ENCODE measurements at places on chromosomes 16 and 17. TPM values are rescaled to one million over a fixed set of nuclear protein-coding genes. Genes with fewer than 3 reads are reported as not detected.
A peak's percentile ranks its signal among the peaks of the same experiment; 100 is the strongest.

Gene FOXN1
- total RNA-seq = not detected

Gene LDHD
- 1.1 TPM for total RNA-seq

DNA sequence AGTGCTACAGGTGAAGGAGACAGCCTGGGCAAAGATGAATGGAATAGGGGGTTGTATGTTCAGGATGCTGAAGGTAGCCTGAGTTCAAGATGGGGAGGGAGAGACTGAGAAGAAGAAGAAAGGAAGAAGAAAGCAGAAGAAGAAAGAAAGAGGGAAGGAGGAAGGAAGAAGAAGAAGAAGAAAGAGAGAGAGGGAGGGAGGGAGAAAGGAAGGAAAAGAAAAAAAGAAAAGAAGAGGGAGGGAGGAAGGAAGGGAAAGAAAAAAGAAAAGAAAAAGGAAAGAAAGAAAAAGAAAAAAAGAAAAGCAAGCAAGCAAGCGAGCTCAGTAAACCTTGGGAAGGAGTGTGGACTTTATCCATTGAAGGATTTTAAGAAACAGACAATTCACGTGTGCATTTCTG lies 7.8 kb downstream of the CCDC42 start:
- H3K4me1 ChIP-seq = no peaks in the 10 kb centered on the region
- no peak for DNase-seq
- H3K27me3 ChIP-seq = peaks cover 34% of the 10 kb centered on the region
- H3K36me3 ChIP-seq = no peaks in the 10 kb centered on the region
- H3K27ac ChIP-seq = no peak overlapping the region

DNA sequence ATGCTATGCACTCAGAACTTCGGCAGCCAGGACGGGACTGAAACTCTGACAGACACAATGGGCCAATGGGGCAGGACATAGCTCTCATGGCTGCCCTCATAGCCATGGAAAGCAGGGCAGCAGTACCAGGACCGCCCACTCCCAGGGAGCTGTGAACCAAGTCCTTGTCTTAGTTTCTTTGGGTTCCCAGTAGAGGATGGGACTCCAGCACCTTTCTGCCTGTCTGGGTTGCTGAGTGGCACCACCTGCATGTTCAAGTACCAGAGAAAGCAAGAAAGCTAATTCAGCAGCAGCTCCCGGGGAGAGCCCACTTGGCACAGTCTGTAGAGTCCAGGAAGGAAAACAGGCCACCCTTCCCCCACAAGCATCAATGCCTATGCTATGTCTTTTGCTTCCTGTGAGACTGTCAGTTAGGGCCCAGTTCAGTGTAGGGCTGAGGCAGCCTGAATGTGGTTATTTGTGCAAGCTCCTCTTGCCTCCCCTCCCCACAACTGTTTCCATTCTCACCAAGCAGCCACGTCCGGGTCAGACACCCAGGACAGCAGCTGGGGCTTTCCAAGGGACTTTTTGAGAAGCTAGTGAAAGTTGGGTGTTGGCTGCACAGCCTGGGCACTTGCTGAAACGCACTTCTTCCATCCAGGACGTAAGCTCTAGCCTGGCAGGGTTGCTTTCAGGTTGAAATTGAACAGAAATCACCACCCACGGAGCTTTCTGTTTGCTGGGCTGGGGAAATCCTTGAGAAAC lies 7.8 kb downstream of the SUPT4H1 start:
- no peak overlapping the region for H3K4me3 ChIP-seq
- H3K4me1 ChIP-seq = no peaks in the 10 kb centered on the region
- no peaks in the 10 kb centered on the region for H3K27me3 ChIP-seq
- no peak for DNase-seq
- H3K27ac ChIP-seq = no peak overlapping the region
- H3K36me3 ChIP-seq = peaks cover 25% of the 10 kb centered on the region

DNA sequence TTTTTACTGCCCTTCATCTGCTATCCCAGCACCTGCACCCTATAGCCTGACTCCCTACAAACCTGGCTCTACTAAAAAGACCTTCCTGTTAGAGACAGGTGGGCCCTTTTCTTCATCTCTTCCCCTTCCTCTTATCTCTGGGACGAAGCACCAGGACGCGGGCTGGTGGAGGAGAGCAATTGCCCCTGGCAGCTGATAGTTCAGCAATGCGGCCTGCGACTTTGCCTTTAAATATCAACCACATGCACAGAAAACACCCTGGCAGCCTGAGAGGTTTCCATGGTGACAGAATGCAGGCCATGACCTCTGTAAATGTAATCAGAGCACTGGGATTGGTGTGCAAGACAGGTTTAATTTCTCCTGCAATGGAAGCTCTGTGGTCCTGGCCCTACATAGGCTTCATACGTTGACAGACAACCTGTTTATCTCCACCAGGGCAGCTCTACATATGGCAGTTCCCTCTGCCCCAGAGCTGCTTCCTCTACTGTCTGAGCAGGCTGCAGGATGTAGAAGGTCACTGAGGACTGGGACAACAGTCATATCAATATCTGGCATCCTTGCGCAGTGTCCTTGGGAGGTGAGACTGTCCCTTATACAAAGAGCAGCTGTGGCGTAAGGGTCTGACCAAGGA lies 10.0 kb upstream of the SKAP1 start:
- no peaks in the 10 kb centered on the region for H3K36me3 ChIP-seq
- no peaks in the 10 kb centered on the region for H3K4me1 ChIP-seq

DNA sequence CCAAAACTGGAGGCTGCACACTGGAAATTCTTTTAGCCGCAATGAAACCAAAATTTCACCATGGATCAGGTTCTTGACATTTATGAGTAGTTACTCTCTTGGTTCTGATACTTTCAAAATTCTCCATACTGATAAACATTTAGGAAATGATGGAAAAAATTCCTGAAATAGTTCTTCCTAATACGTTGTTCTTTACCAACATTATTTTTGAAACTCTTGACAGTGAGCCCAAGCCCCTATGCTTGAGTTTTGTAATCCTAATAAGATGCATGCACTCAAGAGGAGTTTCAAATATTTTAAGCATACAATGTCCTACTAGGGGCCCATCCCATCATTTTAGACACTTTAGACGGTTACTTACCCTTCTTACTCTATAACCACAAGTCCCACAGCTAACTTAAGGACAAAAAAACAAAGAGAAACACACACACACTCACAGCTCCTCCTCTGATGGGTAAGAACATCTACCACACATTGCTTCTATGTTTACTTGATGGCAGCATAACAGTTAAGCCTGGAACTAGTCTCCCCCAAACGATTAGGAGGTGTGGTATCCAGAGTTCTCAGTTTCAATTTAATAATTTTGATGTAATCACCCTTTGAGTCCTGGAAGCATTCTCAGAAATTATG lies 3.7 kb downstream of the VEZF1 start:
- H3K27me3 ChIP-seq = no peaks in the 10 kb centered on the region
- H3K27ac ChIP-seq = peak overlapping the region; percentile 77
- no peak for DNase-seq
- H3K4me1 ChIP-seq = peaks cover 29% of the 10 kb centered on the region

- no peak overlapping the region for H3K27ac ChIP-seq
- no peaks in the 10 kb centered on the region for H3K4me1 ChIP-seq
- no peaks in the 10 kb centered on the region for H3K36me3 ChIP-seq
- H3K4me3 ChIP-seq = no peak overlapping the region
- peaks cover 66% of the 10 kb centered on the region for H3K27me3 ChIP-seq
Observed at GRCh38 chr16:87687126-87687910, 78.5 kb downstream of the KLHDC4 start.

Gene TPSG1
- not detected for total RNA-seq

GRCh38 chr16:1533443-1533951 lies at the start of gene TMEM204:
Gene TMEM204 (plus strand): TSS chr16:1533666. CDS start chr16:1534276, 610 bp downstream.
- no peak for DNase-seq
- H3K27ac ChIP-seq = no peak within 1 kb of the TSS
- no peaks in the 10 kb centered on the region for H3K36me3 ChIP-seq
- no peak within 1 kb of the TSS for H3K4me3 ChIP-seq
- H3K4me1 ChIP-seq = no peaks in the 10 kb centered on the region

DNA sequence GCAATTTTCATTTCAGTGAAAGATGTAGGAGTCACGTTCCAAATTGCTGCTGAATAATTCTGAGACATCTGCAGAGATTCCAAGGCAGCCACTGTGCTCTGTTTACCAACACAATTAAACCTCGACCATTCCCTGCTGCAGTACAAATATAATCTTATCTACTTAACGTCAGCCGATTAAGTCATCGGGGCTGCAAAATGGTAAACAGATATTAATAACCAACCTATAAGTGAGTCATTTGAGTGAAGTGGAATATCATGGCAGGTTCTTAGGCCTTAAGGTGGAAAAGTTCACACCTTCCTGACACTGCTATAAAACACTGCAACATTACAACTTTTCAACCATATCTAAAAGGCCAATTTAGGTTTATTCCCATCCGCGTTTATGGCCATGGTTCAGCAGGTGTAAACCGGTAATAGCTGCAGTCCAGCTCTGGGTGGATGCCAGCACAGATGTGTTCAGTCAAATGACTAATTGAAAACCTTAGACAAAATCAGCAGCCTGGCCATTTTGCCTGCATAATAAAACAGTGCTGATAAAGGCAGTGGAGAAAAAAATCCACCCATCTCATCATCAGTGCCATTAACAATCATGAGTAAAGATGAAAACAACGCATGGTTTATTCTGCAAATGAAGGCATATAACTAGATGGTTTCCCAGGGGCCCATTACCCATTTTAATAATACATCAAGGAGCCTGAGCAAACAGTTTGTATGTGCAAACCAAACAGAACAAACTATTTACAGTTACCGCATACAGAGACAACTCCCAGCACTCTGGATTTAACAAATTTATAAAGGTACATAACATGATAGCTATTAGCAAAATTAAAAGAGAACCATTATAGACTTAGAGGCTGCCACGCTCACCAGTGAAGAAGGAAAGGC lies 202.9 kb upstream of the IRX3 start:
- H3K36me3 ChIP-seq = no peaks in the 10 kb centered on the region
- no peaks in the 10 kb centered on the region for H3K27me3 ChIP-seq
- DNase-seq = peak; percentile 48
- peaks cover 10% of the 10 kb centered on the region for H3K4me1 ChIP-seq

DNA sequence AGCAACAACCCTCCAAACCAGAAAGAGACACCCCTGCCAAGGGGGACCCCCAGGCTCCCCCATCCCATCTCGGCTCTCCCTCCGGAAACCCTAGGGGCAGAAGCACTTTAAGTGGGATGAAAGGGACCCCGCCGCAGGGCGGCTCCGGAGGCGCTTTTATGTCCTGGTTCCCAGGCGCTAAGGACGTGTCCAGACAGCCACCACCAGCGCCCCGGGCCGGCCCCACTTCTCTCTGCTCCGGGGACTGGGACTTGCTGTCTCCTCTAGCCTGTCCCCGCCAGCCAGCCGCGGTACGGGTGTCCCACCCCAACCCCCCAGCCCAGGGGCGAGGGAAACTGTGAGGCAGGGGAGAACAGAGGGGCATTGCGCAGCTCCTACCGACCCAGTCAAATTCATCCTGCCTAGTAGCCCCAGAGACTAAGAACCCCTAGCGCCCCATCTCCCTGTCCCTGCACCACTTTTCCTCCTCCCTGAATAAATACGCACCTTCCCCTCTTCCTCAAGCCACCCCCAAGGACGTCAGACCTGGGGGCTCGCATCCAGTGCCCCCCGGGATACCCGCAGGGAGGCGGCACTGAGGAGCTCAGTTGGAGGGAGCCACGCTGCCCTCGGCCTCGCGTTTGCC lies 4.1 kb downstream of the SP6 start:
- H3K36me3 ChIP-seq = peaks cover 10% of the 10 kb centered on the region
- H3K4me3 ChIP-seq = no peak overlapping the region
- H3K4me1 ChIP-seq = peaks cover 74% of the 10 kb centered on the region
- no peak for DNase-seq

DNA sequence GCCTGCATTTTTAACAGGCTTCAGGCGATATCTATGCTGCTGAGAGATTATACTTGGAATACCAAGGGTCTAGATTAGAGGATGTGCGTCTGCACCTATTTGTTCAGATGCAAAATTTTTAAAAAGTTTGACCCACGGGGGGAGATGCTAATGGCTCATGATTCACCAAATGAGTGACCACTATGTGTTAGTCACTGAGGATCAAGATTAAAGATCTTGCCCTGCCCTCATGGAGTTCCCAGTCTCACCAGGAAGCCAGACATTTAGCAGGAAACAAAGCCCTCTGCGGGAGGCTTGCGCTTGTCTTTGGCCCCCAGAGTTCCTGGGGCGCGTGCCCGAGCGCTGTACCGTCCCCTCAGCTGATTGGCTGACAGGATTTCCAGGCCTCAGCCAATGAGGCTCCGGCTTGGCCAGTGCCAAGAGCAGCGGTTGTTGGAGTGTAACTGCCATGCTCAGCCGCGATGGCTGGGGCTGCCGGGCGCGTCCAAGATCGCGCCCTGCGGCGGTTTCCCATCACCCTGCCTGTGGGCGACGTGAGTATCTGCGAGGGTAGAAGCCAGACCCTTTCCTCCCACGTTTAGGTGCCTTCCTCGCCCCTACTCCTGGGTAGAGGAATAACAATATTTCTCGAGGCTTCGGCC lies 4.5 kb upstream of the DDX19B start:
- H3K27me3 ChIP-seq = no peaks in the 10 kb centered on the region
- no peak overlapping the region for H3K4me3 ChIP-seq
- DNase-seq = no peak
- H3K36me3 ChIP-seq = no peaks in the 10 kb centered on the region

Data from PC-9 (cell line).